Activated CD4-positive, CD25-positive, alpha-beta regulatory T cell treated with anti-CD3 and anti-CD28 coated beads, Interleukin-2, amount 50 U/mL, for 24 hours (primary cell): ENCODE measurements at places on chromosomes 5 and 9.

GRCh38 chr5:170787216-170787615 lies 3.7 kb downstream of the GABRP start:
- no peak for ATAC-seq

- ATAC-seq, result no peak
Measured at GRCh38 chr5:123881759-123882244, 369.8 kb downstream of the CSNK1G3 start.

DNA sequence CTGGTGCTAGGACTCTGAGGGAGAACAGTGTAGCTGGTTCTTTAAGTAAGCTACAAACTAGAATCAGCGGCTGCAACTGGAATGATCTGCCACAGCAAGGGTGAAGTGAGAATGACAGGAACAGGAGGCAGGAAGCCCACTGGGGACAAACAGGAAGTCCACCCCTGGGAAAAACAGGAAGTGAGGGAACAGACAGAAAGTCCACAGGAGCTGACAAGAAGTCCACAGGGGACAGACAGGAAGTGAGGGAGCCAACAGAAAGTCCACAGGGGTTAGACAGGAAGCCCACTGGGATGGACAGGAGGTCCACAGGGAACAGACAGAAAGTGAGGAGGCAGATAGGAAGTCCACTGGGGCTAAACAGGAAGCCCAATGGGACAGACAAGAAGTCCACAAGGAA lies 15.5 kb downstream of the ADAMTS16 start:
- no peak for ATAC-seq

DNA sequence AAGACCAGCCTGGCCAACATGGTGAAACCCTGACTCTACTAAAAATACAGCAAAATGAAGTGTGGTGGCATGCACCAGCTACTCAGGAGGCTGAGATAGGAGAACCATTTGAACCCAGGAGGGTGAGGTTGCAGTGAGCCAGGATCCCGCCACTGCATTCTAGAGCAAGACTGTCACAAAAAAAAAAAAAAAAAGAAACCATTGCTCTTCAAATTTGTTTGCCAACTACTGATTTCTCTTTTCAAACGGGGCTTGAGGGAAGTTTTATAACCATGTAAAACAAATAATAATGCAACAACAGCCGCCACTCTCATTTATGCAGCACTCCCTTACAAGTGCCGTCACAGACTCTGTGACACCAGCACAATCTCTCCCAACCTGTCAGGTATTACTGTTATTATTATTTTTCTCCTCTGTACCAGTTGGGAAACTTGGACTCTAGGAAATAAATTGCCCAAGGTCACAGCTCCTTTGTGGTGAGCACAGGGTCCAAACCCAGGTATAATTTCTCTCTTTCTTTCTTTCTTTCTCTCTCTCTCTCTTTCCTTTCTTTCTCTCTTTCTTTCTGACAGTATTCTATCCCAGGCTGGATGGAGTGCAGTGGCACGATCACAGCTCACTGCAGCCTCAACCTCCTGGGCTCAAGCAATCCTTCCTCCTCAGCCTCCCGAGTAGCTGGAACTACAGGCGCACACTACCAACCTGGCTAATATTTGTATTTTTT lies 25.4 kb downstream of the SERINC5 start:
- no peak for ATAC-seq

DNA sequence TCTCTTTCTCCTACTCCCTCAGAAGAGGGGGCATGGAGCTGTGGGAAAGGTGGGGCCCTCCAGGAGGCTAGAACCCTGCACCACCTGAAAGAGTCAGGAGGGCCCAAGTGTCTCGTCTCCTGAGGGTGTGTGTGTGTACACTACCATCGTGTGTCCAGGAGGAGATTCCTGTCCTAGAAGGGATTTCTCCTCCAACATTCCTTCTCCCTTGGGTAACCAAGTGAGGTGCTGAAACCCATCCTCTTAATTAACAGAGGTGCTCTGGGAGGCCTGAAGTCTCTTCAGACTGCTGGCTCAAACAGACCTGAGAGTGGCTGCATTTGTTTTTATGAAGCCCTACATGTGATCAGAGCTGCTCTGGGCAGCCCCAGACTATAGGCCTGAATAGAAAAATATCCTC lies 61.1 kb upstream of the FAM169A start:
- ATAC-seq, result no peak

DNA sequence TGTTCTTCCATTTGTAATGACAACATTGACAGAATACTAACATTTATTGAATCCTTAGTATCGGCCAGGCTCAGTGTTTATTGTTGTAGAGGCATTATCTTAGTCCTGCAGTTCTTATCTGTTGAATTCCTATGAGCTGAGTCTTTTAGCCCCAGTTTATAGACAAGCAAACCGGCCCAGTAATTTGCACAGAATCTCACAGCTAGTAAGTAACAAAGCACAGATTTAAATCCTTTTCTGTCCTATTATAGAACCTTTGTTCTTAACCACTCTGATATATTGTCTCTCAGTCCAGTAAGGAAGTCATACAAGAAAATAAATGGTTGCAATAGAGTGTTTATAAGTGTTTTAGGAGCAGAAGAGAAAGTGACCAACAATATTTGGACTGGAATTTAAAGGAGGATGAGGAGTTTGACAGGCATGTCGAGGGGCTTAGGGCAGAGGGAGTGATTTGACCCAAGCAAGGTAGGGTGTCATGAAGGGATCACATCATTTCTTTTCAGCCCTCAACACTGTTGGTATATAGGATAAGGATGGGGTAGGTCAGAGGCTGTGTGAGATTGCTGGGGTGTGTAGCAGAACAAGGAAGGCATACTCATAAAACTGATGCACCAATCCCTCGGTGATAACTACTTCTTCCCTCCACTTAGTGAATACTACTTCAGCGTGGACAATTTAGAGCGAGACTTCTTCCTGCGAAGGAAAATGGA lies 39.5 kb downstream of the LARP1 start:
- ATAC-seq, result no peak

- no peak for ATAC-seq
Measured at GRCh38 chr5:96175090-96175489, 213.4 kb upstream of the ELL2 start.

DNA sequence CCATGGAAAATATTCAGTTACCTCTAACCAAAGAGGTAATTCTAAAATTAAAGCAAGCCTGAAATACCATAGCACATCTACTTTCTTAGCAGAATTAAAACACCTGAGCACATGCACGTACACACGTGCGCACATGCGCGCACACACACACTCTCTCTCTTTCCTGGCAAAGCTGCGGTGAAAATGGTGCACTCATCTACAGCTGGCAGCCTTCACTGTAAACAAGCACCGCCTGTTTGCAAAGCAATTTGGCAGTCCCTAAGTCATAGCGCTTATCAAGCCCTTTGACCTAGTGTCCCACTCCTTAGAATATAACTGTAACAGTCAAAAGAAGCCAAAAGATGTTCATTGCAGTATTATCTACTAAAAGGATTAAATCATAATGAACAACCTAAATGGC lies 278.7 kb downstream of the DENND1A start:
- no peak for ATAC-seq

- no peak for ATAC-seq
Measured at GRCh38 chr9:131629825-131630204, 84.5 kb downstream of the PRRT1B start.

GRCh38 chr9:118318770-118319431 lies 614.7 kb downstream of the TLR4 start:
- no peak for ATAC-seq

GRCh38 chr5:159897786-159898393 lies 18.4 kb upstream of the ADRA1B start:
- no peak for ATAC-seq

DNA sequence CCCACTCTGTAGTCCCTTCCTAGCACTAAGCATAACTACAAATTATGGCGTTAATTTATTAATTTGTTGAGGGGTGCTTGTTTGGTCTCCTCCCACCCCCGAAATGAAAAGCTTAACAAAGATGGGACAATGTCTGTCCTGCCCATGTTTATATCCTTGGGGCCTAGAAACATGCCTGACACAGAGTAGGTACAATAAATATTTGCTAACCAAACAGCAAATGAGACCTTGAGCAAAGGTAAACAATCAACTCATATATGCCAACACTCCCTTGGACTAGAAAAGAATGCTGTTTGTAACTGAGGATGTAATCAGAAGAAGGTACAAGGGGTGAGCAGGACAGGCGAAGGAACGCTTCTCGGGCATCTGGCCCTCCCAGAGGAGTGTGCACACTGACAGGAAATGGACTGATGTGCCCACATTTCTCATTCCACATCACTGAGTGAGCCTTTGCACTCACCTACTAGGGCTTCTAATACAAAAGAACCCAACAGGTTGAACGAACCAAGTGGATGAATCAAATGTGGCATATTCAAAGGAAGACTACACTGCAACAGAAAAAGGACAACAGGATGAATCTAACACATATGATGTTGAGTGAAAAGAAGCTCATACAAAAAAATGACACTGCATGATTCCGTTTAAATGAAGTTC lies 66.8 kb downstream of the MED27 start:
- no peak for ATAC-seq

DNA sequence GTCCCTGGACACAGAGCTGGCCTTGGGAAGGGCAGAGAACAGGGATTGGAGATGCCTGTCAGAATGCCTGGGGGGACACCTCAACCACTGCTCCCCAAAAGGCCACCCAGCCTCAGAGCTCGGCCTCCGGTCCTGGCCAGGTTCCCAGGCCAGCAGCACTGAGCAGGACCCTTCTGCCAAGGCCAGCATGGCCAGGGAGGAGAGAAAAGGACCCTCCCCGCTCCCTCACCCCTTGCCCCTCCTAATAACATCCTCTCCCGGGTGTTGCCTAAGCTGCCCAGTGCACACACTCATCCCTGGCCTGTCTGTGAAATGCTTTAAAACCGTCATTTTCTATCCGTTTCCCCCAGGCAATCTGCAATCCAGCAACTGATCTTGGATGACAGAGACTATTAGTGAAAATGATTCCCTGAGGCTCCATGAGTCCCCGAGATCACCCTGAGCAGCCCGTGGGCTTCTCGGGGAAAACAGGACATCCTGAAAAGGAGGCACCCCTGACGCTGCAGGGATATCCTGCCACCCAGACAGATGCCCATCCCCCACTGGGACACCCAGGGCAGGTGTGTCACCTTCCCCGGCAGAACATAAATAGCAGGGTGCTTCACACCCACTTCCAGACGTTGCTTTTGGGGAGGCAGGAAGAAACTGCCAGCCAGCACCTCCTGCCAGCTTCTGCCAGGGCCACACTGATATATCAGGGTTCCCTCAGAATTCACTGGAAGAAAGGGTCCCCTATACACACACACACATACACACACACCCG lies 75.3 kb downstream of the ADAMTS2 start:
- ATAC-seq, result no peak

DNA sequence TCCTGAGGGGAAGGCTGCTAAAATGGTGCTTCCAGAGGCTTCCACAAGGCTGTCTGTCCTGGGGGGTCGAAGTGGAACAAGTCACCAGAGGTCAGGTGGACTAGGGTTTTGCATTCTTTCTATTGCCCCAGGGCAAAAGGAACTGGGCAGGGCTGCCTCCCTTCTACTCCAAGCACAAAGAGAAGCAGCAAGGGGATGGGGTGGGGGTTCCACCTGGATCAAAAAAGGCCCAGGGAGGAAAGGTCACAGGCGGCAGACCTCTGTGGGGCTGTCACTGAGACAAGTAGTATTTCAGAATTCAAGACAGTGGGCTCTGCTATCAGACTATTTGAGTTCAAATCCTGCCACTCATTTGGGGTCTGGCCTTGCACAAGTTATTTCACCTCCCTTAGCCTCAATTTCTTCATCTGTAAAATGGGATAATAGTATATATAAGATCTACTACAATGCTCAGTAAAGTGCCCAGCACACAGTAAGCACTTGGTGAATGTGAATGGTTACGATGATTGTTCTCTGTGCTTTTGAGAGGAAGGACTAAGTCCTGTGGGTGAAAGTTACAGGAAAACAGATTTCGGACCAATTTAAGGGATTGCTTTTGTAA lies 1.9 kb upstream of the ARSI start:
- no peak for ATAC-seq

- no peak for ATAC-seq
Measured at GRCh38 chr5:66441351-66441750, 154.8 kb upstream of the MAST4 start.

GRCh38 chr9:131869348-131869747 lies 129.5 kb upstream of the RAPGEF1 start:
- no peak for ATAC-seq

GRCh38 chr9:106913276-106913675 lies 50.3 kb downstream of the ZNF462 start:
- no peak for ATAC-seq

DNA sequence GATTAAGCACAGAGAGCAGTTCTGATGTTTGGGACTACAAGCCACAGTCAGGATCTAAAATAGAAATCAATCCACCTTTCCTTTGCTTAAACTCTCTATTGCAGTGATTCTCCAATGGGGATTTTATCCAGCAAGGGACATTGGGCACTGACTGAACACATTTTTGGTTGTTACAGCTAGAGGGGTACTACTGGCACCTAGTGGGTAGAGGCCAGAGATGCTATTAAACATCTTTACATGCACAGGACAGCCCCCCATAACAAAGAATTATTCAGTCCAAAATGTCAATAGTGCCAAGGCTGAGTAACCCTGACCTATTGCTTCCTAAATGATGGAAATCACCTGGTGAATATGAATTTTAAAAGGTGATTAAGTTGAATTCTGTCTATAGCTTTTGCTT lies 12.0 kb downstream of the ZNF622 start:
- ATAC-seq, result no peak

DNA sequence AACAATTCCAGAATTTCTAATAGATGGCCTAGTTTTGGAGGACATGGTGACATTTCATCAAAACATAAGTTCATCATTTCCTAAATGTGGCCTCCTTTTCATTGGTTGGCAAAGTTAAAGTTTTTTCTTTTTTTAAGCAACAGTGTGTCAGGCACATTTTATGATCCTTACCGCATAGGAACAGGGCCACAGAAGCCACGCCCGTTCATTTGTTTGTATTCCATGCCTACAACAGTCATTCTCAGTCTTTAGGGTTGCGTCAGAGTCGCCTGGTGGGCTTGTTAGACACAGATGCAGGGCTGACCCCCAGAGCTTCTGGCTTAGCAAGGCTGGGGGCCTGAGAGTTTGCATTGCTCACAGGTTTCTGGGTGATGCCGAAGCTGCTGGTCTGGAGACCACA lies 130.2 kb downstream of the HSD17B3 start:
- ATAC-seq, result no peak

DNA sequence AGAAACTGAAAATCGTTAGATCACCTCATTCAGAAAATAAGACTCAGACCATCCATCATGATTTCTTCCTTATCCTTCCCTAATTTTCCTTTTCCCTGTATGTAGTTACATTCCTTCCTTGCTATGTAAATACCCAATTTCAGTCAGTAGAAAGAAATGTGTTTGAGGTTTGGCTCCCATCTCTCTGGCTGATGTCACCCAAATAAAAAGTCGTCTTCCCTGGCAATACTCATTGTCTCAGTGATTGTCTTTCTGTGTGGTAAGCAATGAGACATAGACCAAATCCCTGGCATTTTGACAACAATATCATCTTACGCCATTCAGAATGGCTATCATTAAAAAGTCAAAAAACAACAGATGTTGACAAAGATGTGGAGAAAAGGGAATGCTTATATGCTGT lies 303.9 kb upstream of the EDIL3 start:
- no peak for ATAC-seq

GRCh38 chr9:91332546-91333231 lies 29.0 kb downstream of the AUH start:
- ATAC-seq, result no peak
